ENCODE measurements at places on chromosomes 13 and 19.

DNA sequence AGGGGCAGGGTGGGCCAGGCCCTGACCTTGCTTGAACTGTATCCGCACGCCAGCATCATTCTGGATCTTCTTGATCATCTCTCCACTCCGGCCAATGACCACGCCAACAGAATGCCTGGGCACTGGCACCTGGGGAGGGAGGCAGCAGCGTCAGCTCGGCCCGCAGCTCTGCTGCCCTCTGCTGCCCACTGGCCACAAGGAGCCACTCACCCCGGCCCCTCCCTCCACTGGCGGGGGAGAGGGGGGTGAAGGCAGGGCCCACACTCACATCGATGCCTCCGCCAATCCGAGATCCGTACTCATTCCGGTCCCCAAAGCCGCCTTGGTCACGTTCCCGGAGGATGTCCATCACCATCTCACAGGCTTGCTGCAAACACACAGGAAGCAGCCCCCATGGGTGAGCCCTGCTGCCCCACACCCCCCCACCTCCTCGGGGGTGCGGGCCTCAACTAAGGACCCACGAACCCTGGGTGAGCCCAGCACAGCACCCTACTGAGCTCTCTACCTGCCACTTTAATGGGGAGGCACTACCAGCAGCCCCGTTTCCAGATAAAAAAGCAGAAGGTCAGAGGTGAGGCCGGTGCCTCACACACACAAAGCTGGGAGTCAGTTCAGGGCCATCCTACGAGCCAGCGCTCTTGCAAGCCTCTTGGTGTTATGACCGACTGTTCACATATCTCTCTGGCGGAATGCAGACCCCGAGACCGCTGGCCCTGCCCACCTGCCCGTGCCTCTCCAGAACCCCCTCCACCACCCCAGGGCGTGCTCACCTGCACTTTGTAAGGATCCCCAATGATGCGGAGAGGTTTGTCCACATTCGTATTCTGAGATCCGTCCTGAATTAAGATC is 6.7 kb downstream of the KHSRP start:
- peaks cover 52% of the 10 kb centered on the region for H3K36me3 ChIP-seq
- no peak overlapping the region for H3K4me3 ChIP-seq
- H3K4me1 ChIP-seq = peaks cover 8% of the 10 kb centered on the region

DNA sequence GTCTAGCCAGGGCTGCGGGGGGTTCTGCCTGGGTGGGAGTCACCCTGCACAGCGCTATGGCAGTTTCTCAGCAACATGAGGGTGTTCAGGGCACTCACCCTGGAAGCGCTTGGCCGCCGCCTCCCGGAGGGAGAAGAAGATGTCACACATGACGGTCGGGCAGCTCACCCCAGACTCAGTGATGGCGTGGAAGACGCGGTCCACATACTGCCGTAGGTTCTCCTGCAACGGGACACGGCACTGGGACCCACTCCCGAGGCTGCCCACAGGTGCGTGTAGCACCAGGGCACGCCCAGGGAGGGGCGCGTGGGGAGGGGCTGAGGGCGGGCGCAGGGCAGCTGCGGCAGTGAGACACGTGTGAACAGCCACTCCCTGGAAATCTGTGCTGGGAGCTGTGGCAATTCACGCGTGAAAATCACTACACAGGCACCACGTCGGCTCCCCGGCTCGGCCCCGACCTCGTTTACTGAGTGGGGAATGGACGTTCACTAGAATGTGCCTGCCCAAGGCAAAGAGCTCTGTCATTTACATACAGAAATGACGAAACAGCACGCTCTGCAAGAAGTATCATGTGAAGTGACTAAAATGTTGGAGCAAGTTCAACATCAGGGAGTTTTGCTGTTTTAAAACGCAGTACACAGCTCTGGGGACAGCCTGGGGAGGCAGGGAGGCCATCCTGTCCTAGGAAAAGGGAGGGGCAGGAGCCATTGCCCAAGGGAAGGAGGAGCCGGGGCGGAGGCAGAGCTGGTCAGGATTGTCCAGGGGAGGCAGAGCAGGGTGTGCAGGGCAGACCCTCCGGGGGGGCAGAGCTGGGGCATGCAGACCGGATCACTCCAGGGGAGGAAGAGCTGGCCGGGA is 41.5 kb upstream of the C13orf46 start:
- no peaks in the 10 kb centered on the region for H3K4me1 ChIP-seq
- H3K36me3 ChIP-seq = peaks cover 86% of the 10 kb centered on the region
- H3K27me3 ChIP-seq = no peaks in the 10 kb centered on the region
- H3K27ac ChIP-seq = no peak overlapping the region
- DNase-seq = no peak

- H3K4me1 ChIP-seq = no peaks in the 10 kb centered on the region
- no peak overlapping the region for H3K27ac ChIP-seq
- no peak for DNase-seq
- H3K27me3 ChIP-seq = peaks cover 4% of the 10 kb centered on the region
- no peaks in the 10 kb centered on the region for H3K36me3 ChIP-seq
- H3K4me3 ChIP-seq = no peak overlapping the region
These were observed 117.4 kb upstream of the ZNF536 start for GRCh38 chr19:30254789-30255188.

GRCh38 chr19:2495130-2495641 is 19.3 kb downstream of the GADD45B start:
- H3K4me1 ChIP-seq = peaks cover 19% of the 10 kb centered on the region
- DNase-seq = no peak
- H3K4me3 ChIP-seq = peak overlapping the region; percentile 77
- peak overlapping the region; percentile 43 for H3K27ac ChIP-seq
- no peaks in the 10 kb centered on the region for H3K36me3 ChIP-seq

- no peak for DNase-seq
- peak overlapping the region; percentile 21 for H3K27ac ChIP-seq
- H3K27me3 ChIP-seq = no peaks in the 10 kb centered on the region
- peaks cover 30% of the 10 kb centered on the region for H3K4me1 ChIP-seq
- no peaks in the 10 kb centered on the region for H3K36me3 ChIP-seq
- no peak overlapping the region for H3K4me3 ChIP-seq
These were observed 2.5 kb upstream of the PLEKHF1 start for GRCh38 chr19:29662604-29663404.

Data from CD8-positive, alpha-beta memory T cell (primary cell).